ENCODE measurements at places on chromosomes 4 and X. TPM values are rescaled to one million over a fixed set of nuclear protein-coding genes. Genes with fewer than 3 reads are reported as not detected.

DNA sequence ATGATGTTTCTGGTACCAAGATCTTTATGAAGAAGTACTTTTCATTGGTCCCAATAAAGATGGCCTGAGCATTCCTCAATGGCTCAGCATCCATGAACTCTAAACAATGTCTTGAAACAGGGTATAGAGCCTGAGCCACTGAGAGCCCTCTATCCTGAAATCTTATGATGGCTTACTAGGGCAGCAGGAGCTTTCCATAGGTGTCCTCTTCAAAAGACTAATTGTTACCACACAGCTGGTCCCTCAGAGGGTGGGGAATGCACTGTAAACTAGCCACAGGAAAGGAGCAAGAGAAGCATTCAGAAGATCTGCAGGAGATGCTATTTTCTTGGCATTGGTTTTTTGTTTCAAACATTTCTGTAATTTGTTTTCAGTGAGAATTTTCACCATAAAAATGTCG, 5.6 kb upstream of the BANK1 start:
- H3K4me1 ChIP-seq = no peaks in the 10 kb centered on the region
- no peak overlapping the region for H3K27ac ChIP-seq
- no peaks in the 10 kb centered on the region for H3K36me3 ChIP-seq
- no peak overlapping the region for H3K4me3 ChIP-seq
- DNase-seq = no peak
- no peaks in the 10 kb centered on the region for H3K27me3 ChIP-seq

DNA sequence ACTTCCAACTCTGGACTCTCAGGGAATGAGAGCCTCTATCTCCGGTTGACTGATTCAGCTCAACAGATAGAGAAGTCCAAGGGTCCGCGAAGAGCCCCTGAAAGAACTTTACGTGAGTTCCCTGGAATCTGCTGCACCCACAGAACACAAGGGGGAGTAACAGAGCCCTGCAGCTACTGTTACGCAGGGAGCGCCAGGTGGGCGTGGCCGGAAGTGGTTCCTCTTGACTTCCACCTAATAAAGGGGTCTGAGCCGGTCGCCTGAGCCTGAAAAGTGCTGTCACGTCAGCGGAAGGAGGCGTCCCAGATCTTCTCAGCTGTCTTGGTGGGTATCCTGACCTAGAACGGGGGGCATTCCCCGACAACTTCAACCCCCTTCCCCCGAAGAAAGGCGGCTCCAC, at the start of gene MAGEB6:
Gene MAGEB6, plus strand, starts transcription at position 237 of the 400 bp plus-strand sequence. CDS start 1,407 bp downstream, outside the sequence.
- no peaks in the 10 kb centered on the region for H3K36me3 ChIP-seq
- no peaks in the 10 kb centered on the region for H3K4me1 ChIP-seq
- H3K27ac ChIP-seq = no peak within 1 kb of the TSS
- H3K27me3 ChIP-seq = no peaks in the 10 kb centered on the region
- DNase-seq = no peak

DNA sequence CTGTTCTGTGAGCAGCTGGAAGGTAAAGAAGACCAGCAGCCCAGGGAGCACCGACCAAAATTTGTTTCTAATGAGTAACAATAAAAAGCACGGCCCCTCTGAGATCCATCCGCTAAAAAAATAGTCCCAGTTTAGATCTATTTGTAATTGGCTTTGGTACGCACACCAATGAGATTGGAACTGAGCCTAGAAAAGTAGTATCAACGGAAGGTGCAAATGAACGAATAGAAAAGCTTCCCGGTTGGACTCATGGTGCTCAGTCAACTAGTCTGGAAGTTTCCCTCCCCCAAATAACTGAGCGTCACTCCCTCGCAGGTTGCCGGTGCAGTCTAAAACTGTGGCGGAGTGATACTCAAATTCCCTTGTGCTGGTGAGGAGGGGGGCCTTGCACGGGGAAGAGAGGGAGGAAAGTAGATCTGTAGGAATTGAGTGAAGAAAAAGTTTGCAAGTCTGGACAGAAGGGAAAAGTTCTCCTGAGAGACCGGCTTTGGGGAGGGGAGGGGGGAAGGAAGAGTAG, at the start of gene COL4A5:
Gene COL4A5, plus strand, starts transcription at position 413 of the 517 bp plus-strand sequence. CDS start 288 bp downstream, outside the sequence.
- no peaks in the 10 kb centered on the region for H3K27me3 ChIP-seq
- no peaks in the 10 kb centered on the region for H3K4me1 ChIP-seq
- H3K4me3 ChIP-seq = peak within 1 kb of the TSS; percentile 65
- peak; percentile 91 for DNase-seq

GRCh38 chr4:27702730-27703431, 842.2 kb downstream of the STIM2 start:
- DNase-seq = no peak
- no peaks in the 10 kb centered on the region for H3K4me1 ChIP-seq
- no peaks in the 10 kb centered on the region for H3K36me3 ChIP-seq
- H3K27ac ChIP-seq = no peak overlapping the region

DNA sequence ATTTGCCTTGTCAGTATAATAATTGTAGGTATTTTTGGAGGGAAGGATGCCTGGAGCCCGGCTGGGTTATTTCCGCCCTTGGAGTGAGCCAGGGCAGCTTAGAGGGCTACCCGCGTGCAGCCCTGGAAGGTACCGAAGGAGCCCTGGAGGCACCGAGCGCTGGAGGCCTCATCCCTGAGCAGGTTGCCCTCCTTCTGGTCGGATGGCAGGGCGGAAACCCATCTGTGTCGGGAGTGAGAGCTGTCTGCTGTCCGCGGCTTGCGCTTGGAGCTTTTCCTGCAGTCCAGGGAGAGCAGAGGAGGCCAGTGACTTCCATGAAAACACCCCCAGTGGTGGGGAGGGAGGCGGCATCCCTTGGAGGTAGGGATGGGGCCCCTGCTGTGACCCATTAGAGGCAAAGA, 122.1 kb downstream of the TBL1X start:
- no peak overlapping the region for H3K27ac ChIP-seq
- no peaks in the 10 kb centered on the region for H3K36me3 ChIP-seq
- H3K27me3 ChIP-seq = no peaks in the 10 kb centered on the region
- H3K4me3 ChIP-seq = no peak overlapping the region
- peaks cover 12% of the 10 kb centered on the region for H3K4me1 ChIP-seq

Gene CT45A10
- not detected for total RNA-seq

Gene EOLA2
- 19.5 TPM for total RNA-seq
